ENCODE measurements at places on chromosomes 7 and 10. TPM values are rescaled to one million over a fixed set of nuclear protein-coding genes. Genes with fewer than 3 reads are reported as not detected.

GRCh38 chr7:34354899-34355298 is 303.1 kb upstream of the NPSR1 start:
- DNase-seq: no peak

DNA sequence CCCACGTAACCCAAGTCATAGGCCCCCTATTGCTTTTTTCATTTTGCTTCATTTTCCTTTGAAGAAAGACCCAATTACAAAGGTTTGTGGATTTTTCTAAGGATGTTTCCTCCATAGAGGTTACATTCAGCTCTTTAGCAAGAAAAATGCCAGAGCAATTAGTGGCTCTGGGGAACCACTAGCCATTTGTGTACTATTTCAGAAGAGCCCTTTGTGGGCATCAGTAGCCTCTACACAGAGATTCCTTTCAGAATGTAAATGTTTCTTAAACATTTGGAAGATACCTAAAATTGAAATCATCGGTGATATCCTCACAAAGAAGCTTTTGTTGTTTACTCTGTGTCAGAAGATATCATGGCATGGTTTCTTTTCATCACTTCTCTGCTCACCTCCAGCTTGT is 291.0 kb upstream of the KMT2E start:
- DNase-seq: no peak

The PRSS37 gene
- polyA plus RNA-seq: 0.28 TPM

GRCh38 chr10:58258977-58259692 is 8.6 kb downstream of the IPMK start:
- DNase-seq: no peak

The HMX3 gene
- not detected for polyA plus RNA-seq

Data from muscle of arm (tissue), 14 donors.